ENCODE measurements at places on chromosomes 12 and 14.

GRCh38 chr14:60561845-60562746 lies 53.1 kb downstream of the SIX6 start:
- peak; percentile 55 for DNase-seq

GRCh38 chr14:72514660-72515025 lies 379.3 kb downstream of the DPF3 start:
- DNase-seq: no peak

GRCh38 chr14:89902881-89903280 lies 51.6 kb downstream of the EFCAB11 start:
- DNase-seq: peak; percentile 31

GRCh38 chr14:54933006-54933405 lies 30.4 kb upstream of the GCH1 start:
- DNase-seq: no peak

- DNase-seq: no peak
Measured at GRCh38 chr12:56243731-56244181, 13.9 kb downstream of the SLC39A5 start.

DNA sequence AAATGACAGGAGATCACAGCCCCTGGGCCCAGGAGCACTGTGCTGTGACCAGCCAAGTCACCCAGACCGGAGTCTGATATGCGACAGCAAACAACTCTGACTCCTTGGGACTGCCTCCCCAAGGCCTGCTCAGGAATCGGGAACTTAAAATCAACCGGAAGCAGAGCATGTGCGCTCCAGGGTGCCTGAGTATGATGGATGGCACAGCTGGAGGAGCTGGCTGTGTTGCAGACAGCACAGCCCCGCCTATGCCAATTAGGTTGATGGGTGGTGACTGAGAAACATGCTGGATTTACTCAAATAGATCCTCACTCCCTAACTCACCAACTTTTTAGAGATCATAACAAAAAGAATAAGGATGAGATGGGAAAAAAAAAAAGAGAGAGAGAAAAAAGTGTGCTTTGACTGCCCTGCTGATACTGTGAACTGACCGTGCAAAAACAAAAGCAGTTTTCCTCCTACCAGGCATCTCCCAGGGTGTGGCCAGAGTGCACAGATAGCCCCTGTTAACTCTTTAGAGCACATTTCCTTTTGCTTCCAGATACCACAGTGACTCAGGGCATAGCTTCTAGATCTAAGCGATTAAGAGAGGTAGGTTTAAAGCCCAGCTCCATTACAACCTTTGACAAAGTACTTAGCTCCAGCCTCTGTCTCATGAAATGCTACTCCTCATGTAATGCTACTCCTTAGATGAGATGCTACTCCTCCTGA lies 27.4 kb upstream of the STON2 start:
- no peak for DNase-seq

- DNase-seq: no peak
Measured at GRCh38 chr14:92610849-92611271, 97.3 kb downstream of the RIN3 start.

DNA sequence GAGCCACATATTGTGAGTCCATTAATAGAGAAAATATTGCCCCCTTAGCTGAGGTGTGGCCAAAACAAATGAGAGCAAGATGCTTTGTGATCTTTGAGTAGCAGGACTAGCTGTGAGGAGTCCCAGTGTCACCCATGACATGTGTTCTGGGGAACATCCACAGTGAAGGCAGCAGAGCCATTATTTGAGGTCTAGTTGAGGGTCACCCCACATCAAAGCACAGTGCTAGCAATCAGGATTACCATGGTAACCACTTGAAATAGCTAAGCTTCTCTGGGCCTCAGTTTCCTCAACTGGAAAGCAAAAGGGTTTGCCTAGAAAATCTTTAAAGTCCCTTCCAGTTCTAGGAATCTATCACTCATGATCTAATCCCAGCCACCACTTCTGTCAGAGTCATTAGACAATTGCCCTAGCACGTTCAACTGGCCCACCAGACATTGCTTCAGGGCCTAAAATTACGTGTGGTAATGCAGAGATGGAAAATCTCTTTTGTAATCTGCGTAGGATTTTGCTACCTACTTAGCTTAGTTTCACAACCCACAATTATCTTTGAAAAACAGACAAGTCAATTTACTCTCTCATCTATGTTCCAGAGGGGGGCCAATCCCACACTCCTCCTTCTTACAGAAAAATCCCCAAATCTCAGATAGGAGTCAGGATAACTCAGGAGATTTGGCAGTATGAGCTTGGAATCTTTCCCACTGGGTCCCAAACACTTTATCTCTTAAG lies 251.2 kb upstream of the EGLN3 start:
- no peak for DNase-seq

DNA sequence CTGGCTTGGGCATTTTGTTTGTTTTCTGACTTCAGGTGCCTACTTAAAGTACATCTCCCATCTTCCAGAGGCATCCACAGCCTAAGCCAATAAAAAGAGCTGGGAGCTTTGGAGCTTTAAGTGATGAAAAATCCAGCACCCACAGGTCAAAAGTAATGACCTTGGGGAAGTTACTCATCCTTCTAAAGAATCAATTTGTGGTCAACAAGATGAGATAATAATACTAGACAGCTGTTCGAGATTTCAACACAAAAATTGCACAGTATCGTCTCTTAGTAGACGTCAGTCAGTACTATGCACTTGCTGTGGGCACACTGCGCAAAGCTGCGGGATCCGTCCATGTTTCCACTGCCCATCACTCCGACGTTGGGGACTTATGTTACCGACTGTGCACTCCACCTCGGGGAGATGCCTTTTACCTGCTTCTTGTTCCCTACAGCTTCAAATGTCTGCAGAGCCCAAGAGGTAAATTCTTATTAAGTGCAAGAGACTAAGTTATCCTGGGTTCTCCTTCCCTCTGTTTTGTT lies 1.3 kb downstream of the ST8SIA1 start:
- no peak for DNase-seq

- DNase-seq: no peak
Measured at GRCh38 chr12:90322006-90322405, 613.4 kb upstream of the ATP2B1 start.

DNA sequence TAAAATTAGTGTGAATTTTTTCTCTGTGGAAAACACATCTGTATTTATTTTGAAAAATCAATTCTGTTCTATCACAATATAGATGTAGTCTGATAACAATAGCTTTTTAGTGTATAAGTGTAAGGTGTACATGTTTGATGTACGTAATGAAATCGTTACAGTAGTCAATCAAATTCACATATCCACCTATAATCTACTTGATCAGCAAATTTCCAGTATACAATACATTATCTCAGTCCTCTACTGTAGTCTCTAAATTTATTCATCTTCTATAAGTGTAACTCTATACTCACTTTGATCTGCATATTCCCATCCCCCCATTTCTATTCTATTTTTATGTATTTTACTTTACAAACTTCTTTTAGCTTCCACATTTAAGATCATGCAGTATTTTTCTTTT lies 13.0 kb downstream of the PLEKHA5 start:
- DNase-seq: no peak

- peak; percentile 45 for DNase-seq
Measured at GRCh38 chr12:32155961-32156529, 49.4 kb downstream of the BICD1 start.

DNA sequence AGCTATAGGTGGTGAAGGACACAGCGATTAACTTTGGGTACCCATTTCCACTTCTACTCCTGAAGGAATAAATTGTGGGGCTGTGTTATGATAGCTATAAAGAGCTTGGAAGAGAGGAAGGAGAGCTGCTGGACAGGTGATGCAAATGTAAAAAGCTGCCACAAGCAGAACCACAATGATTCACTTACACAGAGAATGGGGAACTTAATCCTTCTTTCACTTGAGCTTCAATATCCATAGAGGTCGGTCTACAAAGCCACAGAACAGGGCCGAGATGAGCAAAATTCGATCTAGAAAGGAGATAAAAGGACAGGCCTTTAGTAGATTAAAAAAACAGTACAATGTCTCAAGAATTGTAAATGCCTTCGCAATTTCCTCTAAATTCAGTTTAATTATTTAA lies 831.1 kb downstream of the LRFN5 start:
- no peak for DNase-seq

DNA sequence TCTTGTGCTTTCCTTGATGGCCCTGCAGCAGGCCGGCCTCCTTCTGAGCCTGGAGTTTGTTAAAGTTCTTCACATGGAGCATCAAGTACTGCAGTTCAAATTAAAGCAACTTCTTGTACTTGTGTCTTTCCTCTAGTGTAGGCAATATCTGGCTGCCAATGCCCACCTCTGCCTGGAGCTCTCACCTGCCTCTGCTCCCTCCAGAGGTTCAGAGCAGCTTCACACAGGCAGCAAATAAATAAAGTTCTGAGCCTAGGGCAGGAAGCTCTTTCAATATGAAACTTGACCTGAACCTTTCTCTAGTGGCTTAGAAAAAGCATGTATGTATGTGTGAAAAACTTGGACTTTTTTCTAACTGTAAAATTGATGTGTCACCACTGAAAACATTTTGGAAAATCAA lies 65.9 kb downstream of the ITPR2 start:
- no peak for DNase-seq

GRCh38 chr12:111991535-111991934 lies 21.4 kb downstream of the TMEM116 start:
- no peak for DNase-seq

- DNase-seq: no peak
Measured at GRCh38 chr12:108888031-108888430, 8.1 kb downstream of the DAO start.

- peak; percentile 3 for DNase-seq
Measured at GRCh38 chr12:130715998-130716968, at the start of gene RIMBP2. TSS of gene RIMBP2 (minus strand) at chr12:130716299. CDS start at chr12:130479013, 237,286 bp downstream.

DNA sequence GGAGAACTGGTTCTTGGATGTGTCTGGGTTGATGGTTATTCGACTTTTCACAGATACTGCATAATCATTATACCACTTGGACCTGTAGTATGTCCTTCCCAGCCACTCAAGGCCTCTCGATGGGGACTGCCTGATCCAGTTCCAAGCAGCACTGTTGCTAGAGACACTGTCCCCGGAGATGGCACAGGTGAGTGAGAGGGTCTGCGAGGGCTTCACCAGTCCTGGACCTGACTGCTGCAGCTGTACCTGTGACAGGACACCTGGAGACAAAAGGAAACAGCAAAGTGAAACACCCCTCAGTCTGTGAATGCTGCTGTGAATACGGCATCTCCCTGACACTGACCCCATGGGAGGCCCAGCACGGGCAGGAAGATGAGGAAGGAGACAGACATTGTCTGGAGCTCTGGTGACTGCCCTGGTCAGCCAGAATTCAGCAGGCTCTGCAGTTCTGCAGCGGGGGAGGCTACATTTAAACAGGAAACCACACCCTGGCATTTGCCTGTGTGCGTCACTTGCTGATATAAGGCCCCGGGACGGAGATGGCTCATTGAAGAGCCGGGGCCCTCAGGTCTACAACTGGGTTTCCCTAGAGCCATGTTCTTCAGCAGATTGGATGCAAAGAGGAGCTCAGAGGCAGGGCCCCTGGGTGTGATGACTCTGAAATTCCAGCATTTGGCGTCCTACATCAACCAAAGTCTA lies 413.6 kb downstream of the TMEM121 start:
- no peak for DNase-seq

GRCh38 chr12:32605326-32606095 lies 73.6 kb upstream of the DNM1L start:
- DNase-seq: no peak

- no peak for DNase-seq
Measured at GRCh38 chr12:8831116-8831515, 8.7 kb downstream of the A2ML1 start.

DNA sequence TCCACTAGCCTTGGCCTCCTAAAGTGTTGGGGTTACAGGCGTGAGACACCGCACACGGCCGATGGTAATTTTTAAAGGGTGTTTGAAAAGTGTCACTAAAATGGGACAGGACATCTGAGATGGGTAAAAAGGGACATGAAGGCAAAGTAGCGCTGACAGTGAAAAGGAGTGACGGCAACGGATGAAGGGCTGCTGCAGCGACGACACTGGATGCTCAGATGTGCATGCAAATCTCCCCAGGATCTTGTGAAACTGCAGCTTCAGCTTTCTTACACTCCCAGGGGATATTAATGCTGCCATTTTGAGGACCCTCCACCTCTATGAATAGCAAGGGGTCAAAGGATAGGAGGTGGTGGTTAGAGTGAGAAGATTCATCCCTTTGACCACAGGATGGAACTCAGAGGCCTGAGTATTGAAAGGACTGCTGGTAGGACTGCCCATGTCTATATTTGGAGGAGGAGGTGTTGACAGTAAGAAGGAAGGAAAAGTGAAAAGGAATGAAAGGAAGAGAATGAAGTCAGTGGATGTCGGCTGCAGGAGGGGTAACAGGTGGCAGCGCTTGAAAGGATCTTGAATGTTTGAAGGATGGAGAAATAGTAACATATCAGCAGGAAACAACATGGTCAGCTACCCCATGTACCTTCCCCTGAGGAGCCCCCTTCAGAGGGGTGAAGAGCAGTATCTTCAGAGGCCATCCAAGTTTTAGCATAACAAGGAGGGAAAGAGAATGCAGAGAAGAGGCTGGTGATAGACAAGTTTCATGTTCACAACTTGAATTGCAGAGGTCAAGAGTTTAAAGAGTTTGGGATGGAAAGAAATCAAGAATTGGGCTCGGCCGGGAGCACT lies 37.1 kb downstream of the CLIP1 start:
- no peak for DNase-seq

GRCh38 chr14:101977311-101978071 lies 13.1 kb downstream of the DYNC1H1 start:
- DNase-seq: no peak

- DNase-seq: no peak
Measured at GRCh38 chr14:97723351-97723750, 926.2 kb downstream of the VRK1 start.

DNA sequence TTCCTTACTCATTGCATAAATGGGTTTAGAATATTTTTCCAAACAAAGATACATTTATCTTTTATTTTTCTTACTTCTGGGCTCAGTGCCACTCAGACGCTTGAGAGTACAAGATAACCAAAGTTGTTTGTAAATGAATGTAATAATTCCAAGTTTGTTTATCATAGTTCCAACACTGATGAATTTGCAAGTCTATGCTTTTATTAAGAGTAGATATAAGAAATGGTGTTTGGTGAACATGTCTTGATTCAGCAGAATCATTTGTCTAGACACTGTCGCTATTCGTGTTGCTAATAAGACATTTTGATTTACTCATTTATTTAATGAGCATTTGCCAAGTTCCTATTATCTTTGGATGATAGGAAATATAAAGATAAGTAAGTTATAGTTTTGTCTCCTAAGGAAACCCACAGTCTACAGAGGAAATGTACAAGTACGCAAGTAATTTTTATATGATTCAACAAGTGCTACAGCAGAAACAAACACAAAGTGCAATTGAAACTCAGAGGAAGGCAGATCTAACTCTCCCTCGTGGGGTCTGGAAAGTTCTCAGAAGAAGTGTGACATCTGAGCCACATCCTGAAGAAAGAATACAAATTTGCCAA lies 132.8 kb upstream of the FSCB start:
- DNase-seq: no peak

DNA sequence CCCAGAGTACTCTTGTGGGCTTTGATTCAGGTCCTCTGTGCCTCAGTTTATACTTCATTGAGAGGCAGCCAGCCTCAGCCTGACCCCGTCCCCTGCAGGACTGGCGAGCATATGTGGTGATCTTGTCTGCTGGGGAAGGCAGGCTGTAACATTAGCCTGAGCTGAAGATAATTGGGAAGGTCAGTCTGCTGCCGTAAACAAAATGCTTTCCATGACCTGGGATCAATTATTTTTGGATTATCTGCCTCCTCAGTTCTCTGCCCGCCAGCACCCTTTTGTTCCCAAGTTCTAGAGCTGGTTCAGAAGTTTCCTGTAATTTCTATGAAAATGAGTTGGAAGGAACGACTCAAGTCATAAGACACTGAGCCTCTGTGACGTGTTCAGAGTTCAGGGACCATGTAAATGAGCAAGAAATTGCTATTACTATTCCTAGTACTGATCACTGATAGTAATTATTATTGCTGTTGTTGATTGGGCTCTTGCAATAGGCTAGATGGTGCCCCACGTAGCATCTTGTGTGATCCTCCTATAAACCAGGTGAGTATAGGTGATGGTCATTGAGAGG lies 4.5 kb downstream of the ORAI1 start:
- no peak for DNase-seq
